HFFc6 (cell line): ENCODE measurements at places on chromosomes 5 and 9.

- DNase-seq = no peak
Observed at GRCh38 chr5:16759147-16759773, 142.5 kb upstream of the RETREG1 start.

DNA sequence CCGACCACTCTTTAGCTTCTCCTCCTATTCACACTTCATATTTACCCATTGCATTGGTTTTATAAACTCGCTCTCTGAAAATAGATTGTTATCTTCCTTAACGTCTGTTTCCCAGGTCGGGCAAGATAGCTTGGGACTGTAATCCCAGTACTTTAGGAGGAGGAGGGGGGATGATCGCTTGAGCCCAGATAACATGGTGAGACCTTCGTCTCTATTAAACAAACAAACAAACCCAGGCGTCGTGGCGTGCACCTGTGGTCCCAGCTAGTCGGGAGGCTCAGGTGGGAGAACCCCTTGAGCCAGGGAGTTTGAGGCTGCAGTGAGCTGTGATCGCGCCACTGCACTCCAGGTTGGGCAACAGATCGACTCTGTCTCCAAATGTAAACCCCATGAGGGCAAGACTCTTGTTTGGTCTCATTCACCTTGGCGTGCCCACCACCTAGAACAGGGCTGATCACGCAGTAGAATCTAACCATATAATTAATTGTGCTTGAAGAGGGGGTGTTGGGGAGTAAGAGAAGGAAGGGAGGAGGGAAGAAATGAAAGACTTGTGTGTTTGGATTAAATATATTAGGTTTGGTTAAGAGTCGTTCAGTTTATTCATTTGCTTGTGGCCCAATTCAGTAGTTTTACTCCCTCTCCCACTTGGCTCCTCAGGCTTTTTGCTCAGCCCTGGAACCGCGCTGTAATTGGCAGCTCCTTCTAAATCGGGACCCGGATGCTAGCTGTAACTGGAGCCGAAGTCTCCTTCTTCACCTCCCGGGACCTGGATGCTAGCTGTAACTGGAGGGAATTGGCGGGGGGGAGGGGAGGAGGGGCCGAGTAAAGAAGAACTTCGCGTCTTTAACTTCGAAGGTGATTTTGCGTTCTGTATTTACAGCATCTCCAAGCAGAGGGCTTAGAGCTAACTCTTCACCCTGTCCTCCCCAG, 24.9 kb downstream of the CDKN2A start:
- no peak for DNase-seq

DNA sequence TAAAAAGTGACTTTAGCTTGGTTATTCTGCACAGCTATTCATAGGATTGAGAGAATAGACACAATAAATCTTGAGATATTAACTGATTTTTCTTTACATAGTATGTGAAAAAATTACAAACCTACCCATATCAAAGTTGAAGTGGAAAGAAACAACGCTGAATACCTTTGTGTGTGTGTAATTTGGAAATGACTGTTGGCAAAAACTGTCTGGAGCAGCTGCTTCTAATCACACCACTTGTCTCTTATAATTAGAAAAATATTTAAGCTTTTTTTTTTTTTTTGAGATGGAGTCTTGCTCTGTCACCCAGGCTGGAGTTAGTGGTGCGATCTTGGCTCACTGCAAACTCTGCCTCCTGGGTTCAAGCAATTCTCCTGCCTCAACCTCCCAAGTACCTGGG, 110.8 kb upstream of the POC5 start:
- no peak for DNase-seq

DNA sequence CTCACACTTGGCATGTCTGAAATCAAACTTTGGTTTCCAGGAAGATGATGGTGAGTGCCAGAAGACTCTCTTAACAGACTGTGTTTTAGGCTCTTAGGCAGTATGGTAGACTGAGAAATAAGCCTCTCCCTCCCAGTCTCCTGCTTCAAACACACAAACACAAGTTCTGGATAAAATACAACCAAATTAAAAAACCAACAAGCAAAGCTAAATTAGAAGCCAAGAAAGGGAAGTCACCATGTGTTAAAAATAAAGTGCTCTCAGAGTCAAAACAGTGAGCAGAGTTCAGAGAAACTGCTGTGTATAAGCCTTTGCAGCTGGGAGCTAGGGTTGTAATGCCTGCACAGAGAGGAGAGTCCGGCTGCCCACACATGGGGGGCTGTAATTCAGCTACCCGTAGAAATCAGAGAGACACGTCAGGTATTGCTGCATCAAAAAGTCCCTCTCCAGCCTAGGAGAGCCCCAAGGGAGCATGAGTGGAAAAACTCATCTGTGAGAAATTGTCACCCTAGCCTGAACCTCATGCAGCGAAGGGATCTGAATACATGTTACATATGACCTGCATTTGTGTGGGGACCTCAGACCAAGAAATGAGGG, 62.6 kb downstream of the ANGPTL2 start:
- no peak for DNase-seq

- DNase-seq = no peak
Observed at GRCh38 chr5:8940934-8941333, 604.9 kb downstream of the SEMA5A start.

- no peak for DNase-seq
Observed at GRCh38 chr9:32811246-32811645, 27.9 kb downstream of the TMEM215 start.
